ENCODE measurements at places on chromosomes 13 and 19.

DNA sequence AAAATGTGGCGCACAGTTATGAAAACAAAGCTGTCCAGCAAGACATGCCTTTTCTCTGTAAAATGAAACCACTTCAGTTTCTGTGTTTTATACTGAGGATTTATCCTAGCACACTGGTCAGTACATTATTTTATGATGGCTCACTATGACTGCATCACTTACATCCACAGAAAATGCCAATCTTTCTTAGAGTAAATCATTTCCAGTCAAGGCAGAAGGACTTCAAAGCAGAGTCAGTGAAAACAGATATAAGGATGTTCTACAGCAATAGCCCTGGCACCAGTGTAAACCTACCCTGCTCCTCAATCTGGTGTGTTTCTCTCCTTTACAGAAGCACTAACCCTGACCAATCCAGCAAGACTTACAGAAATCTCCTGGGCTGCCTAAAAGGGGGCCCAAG is 473.5 kb downstream of the GPC6 start:
- no peak for DNase-seq

DNA sequence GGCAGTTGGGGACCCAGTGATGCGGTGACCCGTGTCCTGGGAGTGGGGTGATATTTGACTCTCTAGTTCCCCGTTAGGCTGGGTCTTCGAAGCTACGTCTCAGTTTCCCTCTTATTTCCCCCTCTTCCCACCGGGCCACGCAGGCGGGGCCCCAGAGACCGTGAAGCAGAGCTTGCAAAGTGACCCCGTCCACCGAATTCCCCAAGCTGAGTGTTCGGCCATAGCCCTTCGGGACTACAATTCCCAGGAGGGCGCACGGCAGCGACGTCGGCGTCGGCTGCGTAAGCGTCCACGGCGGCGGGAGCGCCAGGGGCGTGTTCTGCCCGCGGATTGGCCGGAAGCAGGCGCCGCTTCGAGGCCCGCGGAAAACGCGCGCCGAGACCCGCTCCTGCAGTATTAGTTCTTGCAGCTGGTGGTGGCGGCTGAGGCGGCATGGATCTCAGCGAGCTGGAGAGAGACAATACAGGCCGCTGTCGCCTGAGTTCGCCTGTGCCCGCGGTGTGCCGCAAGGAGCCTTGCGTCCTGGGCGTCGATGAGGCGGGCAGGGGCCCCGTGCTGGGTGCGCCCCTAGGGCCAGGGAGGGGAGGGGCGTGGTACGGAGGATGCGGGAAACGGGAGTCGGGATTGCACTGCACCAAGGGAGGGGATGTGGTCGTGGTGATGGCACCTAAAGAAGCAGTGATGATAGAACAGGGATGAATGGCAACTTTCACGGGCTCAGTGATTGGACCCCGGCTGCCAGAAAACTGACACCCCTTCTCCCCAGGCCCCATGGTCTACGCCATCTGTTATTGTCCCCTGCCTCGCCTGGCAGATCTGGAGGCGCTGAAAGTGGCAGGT is at the start of gene RNASEH2A:
TSS of gene RNASEH2A (plus strand) at position 343 of the 840 bp plus-strand sequence. CDS start at position 433, 90 bp downstream.
- DNase-seq = peak; percentile 88

DNA sequence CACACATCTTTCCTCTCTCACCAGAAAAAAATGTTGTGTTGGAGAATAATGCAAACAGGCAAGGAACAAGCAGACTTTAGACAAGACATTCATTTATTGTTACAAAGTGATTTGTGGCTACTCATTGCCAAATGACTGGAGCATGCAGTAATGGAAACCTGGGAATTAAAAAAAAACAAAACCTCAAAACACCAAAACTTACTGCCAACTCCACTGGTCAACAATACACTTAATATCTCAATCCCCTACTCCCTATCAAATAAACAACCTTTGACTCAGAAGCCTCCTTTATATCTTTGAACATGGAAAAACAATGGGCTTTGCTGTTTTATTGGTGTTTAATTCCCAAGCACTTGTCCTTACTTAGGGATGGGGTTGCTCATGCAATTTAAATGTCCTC is 112.8 kb downstream of the POSTN start:
- DNase-seq = no peak

DNA sequence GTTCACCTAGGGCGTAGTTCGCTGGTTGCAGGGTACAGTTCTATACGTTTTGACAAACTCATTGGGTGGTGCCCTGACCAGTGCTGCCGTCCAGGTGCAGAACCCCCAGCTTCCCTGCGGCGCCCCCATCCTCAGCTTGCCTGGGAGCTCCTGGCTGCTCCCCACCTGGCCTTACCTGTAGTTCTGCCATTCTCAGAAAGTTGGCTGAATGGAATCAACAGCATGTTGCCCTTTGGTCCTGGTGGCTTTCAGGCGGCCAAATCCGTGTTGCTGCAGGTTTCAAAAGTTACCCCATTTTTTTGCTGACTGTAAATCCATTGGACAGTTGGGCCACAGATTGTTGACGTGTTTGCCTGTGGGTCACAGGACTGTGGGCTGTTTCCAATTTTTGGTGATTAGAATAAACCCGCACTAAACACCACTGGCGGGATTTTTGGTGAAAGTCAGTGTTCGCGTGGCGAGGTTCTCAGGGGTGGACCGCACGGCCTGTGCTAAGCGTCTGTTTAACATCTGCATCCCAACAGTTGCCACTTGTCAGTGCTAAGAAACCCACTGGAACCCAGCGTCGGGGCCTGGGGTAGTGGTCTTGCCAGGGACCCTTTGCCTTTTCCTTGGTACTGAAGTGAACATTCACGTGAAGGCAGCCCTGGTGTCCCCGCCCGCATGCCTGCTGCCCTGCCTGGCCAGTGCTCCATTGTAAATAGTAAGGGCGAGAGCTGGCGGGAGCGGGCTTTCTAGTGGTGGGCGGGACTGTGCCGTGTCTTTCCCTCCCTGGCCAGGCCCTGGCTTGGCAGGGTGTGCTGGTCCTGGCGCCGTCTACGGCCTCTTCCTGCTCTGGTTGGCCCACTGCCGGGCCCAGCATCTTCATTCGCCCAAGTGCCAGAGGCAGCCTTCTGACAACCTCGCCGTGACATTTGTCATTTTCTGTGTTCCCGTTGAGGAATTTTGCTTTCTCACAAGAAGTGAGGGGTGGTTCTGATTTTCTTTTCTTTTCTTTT is 3.3 kb downstream of the DOT1L start:
- no peak for DNase-seq

DNA sequence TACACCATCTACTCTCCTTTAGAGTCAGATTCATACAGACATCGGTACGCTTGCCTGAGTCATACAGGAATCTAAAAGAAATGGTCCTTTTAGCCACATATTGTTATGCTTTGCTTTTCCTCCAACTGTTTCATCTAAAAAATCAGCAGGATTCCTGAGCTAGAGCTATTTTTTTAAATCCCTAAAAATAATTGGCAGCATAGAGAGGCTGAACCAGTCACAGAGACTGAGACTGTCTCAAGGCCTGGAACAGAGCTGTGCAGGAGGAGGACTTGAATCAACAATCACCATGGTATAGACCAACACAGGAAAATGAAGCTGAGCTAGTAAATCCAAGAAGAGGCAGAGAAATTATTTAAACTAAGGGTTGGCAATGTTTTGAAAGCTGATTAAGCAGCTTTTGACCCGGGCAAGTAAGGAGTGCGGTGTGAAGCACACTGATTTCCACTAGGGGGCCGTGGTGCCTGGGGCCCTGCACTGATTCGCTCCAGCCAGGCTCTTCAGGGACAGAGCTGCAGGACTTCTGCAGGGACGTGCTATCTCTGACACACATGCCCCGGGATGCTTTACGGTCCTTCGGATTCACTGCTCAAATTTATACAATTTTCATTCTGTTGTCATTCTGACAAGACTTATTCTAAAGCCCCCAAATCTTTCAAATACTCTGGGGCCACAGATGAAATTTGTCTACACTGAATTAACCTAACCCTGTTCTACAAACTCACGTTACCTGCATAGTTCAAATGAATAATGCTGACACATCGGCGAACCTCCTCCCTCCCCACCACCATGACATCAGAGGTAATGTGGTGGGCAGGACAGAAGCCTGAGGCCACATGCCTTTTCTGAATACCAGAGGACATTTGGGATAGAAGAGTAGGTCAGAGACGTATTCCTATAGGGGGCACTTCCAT is 87.6 kb upstream of the SLC15A1 start:
- peak; percentile 38 for DNase-seq

GRCh38 chr19:48674921-48675824 is 2.4 kb upstream of the NTN5 start:
- peak; percentile 69 for DNase-seq

All from occipital lobe (tissue), 3 donors.